ENCODE measurements at places on chromosomes 5 and 9.
A peak's percentile ranks its signal among the peaks of the same experiment; 100 is the strongest.

GRCh38 chr9:29439961-29440360 is 1866.7 kb upstream of the C9orf72 start:
- no peak for DNase-seq

GRCh38 chr5:107557051-107557658 is 113.6 kb downstream of the EFNA5 start:
- no peak for DNase-seq

- peak; percentile 81 for DNase-seq
Measured at GRCh38 chr5:1385395-1386273, 40.7 kb upstream of the CLPTM1L start.

GRCh38 chr5:94849324-94849723 is 230.9 kb downstream of the SLF1 start:
- no peak for DNase-seq

- DNase-seq, result no peak
Measured at GRCh38 chr9:89083626-89084025, 92.4 kb downstream of the S1PR3 start.

DNA sequence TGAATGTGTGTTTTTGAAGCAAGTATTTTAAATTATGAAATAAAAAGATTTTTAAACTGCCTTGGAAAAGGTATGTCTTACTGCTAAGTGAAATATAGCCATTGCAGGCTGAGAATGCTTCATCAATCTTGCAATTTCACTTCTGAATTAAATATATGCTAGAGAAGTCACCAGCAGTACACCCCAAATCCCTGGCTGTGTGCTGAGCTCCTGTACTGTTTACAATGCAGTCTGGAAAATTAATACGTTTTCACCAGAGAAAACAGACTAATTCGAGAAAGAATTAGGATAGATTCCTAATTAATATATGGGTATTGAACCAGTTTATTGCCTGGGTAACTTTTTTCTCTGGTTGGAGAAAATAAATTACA is 3.2 kb downstream of the PRDM6 start:
- DNase-seq, result no peak

DNA sequence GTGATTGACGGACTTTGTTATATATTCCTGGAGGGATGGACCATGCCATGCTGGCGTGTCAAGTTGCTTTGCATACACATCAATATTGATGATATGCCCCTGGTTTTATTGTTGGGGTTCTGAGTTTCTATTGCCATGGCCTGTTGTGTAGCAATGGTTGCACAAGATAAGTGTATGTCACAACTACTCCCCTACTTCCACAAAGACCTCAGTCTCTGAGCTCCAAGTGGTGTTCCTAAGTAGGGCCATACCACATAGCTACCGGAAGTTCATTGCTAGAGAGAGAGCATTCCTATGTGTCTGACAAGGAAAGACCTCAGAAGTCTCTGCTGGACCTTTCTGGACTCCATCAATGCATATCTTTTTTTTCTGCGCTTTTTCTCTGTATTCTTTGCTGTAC is 19.8 kb downstream of the TXNDC8 start:
- no peak for DNase-seq

- DNase-seq, result peak; percentile 74
Measured at GRCh38 chr9:86352440-86353077, 1.7 kb downstream of the TUT7 start.

DNA sequence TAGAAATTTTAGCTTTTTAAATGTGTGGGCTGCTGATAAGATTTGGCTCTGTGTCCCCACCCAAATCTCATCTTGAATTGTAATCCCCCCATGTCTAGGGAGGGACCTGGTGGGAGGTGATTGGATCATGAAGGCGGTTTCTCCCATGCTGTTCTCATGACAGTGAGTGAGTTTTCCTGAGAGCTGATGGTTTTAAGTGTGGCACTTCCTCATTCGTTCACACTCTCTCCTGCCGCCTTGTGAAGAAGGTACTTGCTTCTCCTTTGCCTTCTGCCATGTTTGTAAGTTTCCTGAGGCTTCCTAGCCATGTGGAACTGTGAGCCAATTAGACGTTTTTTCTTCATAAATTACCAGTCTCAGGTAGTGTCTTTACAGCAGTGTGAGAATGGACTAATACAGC is 127.8 kb upstream of the MVB12B start:
- no peak for DNase-seq

- DNase-seq, result no peak
Measured at GRCh38 chr5:88756953-88757352, 126.0 kb downstream of the MEF2C start.

DNA sequence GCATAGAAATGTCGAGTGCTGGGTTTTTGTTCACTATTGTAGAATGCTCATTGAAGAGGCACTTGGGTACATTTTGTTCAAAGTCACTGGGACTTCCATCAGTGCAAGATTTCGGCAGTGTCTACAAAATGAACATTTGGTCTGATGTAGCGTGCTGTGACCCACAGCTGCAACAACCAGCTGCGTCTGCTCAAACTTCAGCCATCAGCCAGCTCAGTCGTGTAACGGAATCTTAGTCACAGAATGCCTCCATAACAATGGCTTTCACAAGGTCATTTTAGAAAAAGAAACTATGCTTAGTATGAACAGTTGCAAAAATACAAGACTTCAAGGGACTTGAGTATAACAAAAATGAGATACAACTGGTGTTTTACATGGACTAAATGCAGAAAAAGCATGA is 828.1 kb upstream of the GRAMD2B start:
- no peak for DNase-seq

DNA sequence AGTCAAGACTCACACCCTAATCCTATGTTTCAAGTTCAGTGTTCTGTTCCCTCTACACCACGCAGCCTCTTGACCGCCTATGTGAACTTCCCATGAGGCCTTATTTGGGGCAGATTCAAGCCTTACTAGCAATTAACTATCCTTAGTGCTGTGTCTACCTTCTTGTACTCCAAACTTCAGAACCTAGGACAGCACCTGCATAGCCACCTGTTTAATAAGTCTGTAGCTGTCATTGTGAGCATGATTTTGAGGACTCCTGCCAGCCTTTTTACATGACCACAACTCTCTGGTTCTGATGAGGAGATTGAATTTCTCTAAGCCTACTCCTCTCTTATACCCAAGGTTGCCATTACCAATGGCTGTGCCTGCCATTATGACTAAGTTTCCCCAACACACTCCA is 50.8 kb upstream of the PCSK1 start:
- peak; percentile 23 for DNase-seq
